ENCODE measurements at places on chromosomes 5 and 9.
A peak's percentile ranks its signal among the peaks of the same experiment; 100 is the strongest.

DNA sequence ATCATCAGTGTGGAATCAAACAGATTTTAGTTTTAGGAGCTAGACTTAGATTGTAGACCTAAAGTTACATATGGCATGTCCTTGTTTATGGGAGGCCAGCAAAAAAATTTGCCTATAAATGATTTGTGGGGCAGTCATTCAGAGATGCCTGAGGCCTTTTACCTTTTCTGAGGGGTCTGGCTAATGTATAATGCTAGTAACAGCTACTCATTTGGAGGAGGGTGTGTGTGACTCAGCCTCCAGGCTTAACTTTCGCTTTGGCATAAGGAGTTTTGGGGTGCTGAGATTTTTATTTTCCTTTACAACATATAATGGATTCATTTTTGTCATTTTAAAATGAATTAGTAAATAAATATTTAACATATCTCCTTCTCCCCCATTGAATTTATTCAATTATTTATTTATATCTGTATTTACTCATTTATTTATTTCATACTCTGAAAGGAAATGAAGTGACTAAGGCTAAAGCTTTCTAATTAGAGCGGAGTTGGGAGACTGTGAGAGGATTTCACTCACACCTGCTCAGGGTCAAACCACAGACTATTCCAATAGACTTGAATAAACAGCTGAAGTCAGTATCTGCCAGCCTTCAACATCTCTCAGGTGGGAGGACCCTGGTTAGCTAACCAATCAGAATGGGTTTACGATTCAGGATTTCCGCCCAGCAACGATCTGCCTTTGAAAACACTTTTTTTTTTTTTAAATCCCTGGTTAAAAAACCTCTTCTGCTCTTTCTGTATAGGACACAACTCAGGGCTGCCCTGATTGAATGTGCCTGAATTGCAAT, 487.5 kb upstream of the SGCD start:
- no peak for DNase-seq

DNA sequence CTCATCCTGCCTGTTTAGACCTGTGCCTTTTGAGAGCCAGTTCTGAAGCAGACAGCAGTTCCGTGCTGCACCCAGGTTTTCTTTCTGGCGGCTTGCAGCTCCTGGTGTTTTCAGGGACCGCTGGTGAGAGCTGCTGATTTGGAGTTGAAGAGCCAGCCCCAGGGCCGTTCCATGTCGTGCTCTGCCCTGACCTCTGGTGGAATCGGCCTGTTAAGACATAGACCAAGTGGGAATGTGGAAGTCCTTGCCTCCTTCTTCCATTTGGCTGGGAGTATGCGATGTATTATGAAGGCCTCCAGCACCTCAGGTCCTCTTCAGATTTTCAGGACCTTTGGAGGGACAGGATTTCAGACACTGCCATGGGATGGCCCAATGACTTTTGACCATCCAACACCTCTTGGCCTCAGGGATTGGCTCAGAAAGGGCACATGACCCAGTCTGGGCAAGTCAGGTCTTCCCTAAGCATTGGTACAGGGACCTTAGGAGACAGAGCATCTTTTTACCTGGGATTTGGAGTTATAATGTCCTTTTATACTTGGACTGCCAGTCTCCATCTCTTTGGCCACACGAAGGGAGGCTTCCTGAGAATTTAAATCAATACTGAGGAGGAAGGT, 136.1 kb upstream of the CLINT1 start:
- DNase-seq, result peak; percentile 43

DNA sequence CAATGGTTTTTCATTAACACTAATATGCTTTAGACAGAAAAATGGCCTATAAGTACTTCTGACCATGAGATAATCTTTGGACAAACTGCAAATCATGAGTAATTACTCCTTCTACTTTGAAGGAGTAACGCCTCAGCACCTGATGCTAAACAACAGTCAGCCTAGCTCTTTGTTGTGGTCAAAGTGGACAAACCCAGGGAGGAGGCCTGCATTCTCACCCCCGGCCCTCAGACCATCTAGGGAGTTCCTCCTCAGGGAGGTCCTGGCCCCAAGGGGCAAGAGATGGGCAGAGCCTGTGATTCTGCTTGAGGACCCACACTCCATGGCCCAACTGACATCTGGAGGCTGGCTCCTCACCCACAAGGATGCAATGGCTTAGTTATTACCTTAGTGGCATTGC, 48.2 kb upstream of the ANGPTL2 start:
- DNase-seq, result no peak

- no peak for DNase-seq
These were observed 29.8 kb downstream of the AHRR start for GRCh38 chr5:351084-351920.

- DNase-seq, result no peak
These were observed 29.8 kb downstream of the TNFAIP8 start for GRCh38 chr5:119385536-119386128.

DNA sequence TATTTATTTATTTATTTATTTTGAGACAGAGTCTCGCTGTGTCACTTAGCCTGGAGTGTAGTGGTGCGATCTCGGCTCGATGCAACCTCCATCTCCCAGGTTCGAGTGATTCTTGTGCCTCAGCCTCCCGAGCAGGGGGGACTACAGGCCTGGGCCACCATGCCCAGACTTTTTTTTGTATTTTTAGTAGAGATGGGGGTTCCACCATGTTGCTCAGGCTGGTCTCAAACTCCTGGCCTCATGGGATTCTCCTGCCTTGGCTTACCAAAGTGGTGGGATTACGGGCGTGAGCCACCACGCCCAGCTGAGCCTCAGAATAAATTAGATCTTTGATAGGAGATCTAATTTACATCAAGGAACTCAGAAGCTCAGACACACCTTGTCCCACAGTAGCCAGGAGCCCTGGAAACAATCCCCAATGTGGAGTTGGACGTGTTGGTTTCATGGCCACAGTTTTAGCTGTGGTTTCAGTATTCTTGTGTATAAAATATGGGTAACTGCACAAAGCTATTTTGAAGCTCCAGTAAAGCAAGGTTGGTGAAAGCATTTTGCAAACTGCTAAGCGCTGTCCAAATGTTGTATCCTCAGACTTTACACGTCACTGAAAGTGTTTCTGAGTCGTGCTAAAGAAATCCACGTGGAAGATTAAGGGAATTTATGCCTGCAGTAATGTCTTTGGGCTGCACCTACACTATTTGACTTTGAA, 3.0 kb upstream of the HNRNPAB start:
- DNase-seq, result no peak

DNA sequence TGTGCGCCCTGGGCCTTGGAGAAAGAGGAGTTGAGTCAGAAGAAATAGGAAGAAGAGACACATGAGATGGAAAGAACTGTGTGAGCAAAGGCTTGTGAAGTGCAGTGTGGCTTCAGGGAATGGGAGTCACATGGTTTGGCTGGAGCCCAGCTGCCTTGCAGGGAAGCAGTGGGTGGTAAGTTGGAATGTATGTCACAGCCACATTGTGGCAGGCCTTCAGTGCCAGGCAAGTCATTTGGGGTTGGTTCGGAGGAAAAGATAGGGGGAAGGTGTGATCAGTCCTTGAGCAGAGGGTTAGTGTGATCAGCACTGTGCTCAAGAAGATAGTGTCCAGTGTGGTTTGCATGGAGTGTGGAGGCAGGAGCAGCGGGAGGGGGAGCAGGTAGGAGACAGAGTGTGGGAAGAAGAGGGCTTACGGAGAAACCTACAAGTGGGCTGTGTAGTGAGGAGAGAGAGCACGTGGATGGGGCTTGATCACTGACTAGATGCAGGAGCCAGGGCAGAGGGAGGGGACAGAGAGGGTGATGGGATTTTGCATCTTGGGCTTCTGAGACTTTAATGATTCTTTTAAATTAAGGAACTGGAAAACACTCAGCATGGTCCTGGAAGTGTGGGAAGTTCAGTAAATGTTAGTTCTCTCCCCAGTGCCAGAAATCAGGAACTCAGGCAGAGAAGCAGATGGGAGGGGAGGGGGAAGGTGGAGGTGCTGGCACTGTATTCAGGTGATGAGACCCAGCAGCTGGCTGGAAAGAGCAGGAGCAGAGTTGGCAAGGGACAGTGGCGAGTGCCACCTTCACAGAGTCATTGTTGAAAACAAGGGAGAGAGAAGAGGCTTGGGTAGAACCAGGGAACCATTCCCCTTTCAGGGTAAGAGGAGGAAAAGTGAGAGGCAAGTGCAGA, 46.6 kb downstream of the ARHGAP26 start:
- DNase-seq, result no peak

GRCh38 chr5:117863586-117864296, 1124.6 kb downstream of the DTWD2 start:
- DNase-seq, result no peak

DNA sequence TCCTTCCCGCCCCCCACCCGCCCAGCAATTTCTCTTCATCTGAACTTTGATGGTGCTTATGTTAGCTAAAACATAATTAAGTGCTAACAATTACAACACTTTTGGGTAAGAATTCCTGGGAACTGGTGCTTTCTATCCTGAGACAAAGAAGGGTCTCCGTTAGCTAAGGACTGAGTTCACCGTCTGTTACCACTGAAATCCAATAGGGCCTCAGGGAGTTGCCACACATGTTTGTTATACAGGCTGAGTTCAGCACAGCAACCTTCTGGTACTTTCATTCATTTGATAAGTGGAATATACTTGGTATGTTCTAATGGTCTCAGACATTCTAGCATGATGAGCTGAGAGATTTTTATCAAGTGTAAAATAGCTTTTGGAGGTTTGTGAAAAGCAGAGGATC, 437.9 kb downstream of the EFNA5 start:
- no peak for DNase-seq

GRCh38 chr5:168219515-168220410, 71.7 kb upstream of the WWC1 start:
- DNase-seq, result peak; percentile 20

- no peak for DNase-seq
These were observed 8.3 kb downstream of the KIF2A start for GRCh38 chr5:62314213-62314830.

GRCh38 chr5:84378420-84378819, 6.3 kb downstream of the EDIL3 start:
- DNase-seq, result no peak

DNA sequence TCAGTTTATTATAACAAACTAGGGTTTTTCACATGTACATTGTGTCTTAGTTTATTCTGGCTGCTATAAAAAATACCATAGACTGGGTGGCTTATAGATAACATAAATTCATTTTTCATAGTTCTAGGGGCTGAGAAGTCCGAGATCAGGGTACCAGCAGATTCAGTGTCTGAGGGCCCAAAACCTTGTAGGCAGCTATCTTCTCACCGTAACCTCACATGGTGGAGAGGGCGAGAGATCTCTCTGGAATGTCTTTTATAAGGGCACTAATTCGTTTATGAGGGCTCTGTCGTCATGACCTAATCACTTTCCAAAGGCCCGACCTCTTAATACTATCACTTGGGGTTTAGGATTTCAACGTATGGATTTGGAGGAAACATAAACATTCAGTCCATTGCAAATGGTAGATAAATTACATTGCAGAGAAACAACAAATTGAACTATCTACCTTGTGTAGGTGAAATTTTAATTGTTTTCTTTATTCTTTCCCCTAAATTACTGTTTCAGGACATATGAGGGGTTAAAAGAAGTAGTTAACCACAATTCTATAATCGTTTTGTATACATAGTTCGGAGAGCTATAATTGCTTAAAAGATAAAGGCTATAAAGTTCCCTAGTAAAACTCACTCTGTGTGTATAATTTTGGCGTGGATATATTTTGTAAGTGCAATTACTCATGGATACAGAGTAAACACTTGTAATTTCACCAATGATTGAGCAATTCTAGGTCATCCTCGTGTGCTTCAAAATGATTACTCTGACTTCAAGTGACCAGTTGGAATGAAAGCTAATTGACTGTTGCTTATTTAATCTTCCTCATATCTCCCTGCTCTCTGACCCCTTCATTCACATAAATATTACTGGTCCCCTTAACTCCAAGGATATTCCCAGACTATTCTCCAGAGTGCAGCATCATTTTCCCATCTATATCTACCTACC, 247.5 kb upstream of the TMEM161B start:
- no peak for DNase-seq

- DNase-seq, result no peak
These were observed 14.1 kb downstream of the FBXL17 start for GRCh38 chr5:108367679-108368334.

DNA sequence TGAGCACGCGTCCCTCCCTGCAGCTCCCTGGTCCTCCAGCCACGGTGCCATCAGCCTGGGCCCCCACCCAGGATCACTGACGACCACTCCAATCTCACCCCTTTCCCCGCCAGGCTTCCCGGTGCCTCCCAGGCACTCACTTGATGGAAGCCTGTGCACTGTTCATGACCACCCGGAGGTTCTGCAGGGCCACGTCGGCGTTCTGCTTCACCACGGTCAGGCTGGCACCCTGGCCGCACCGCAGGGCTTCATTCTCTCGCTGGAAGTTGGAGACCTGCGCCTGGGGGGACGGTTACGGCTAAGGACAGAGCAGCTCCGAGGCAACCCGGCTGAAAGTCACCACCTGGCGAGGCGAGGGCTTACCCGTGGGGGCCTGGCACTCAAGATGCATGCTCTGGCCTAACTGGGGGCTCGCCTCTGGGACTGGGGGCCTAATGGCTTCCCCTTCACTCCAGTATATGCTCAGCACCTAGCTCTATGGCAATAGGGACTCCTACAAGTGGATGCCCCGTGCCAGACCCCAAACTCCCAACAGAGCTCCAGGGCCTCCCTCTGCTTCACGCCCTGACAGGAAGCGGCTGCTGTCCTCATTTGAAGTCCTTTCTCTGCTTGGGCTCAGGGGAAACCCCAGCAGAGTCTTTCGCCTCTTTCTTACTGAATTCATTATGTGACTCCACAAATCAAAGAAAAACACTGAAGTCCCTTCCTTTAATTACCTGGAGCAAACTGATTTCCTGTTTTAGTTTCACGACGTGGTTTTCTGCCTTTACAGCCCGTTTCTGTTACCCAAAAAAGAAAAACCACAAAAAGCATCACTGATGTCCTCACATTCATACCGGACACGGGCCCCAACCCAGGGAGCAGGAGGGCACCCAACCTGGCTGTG, 4.2 kb upstream of the SNAPC4 start:
- DNase-seq, result peak; percentile 61

DNA sequence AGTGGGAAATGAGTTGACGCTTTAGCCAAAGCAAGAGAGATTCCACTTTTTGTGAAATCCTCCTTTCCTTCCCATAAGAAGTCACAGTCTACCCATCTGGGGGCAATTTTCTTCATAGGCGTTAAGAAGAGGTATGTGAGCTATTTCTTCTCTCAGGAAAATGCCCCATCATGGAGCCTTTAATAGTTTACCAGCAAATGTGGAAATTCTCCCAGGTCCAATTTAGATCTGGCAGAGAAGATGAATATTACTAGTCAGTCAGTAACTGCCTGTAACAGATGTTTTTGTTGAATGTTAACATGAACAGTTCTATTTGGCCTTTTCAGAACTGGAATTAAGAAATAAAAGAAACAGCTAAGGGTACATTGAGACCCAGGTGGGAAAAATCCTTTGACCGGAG, 156.4 kb upstream of the RFX3 start:
- no peak for DNase-seq
